ENCODE measurements at places on chromosomes 7 and 10.
A peak's percentile ranks its signal among the peaks of the same experiment; 100 is the strongest.

- no peak for DNase-seq
Observed at GRCh38 chr7:151795168-151795811, 81.6 kb downstream of the PRKAG2 start.

GRCh38 chr10:77686650-77687417 lies 49.2 kb upstream of the KCNMA1 start:
- DNase-seq = no peak

DNA sequence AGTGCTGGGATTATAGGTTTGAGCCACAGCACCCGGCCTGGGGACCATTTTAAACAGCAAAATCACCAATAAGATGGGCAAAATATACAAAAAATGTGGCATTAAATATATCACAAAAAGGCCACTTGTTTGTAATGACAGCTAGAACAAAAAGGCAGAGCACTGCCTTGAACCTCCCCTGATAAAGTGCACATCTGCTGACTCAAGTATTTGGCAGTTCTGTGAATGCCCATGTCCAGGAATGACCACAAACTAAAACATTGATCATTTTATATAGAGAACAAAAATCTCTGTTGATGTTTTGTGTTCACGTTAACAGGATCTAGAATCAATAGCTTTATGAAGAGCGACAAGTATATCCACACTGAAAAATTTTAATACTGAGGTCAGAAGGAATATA lies 21.5 kb downstream of the HERC4 start:
- no peak for DNase-seq

GRCh38 chr10:132229834-132230556 lies 43.2 kb downstream of the DPYSL4 start:
- no peak for DNase-seq

- DNase-seq = no peak
Observed at GRCh38 chr7:150413640-150414081, 34.5 kb downstream of the ZNF775 start.

DNA sequence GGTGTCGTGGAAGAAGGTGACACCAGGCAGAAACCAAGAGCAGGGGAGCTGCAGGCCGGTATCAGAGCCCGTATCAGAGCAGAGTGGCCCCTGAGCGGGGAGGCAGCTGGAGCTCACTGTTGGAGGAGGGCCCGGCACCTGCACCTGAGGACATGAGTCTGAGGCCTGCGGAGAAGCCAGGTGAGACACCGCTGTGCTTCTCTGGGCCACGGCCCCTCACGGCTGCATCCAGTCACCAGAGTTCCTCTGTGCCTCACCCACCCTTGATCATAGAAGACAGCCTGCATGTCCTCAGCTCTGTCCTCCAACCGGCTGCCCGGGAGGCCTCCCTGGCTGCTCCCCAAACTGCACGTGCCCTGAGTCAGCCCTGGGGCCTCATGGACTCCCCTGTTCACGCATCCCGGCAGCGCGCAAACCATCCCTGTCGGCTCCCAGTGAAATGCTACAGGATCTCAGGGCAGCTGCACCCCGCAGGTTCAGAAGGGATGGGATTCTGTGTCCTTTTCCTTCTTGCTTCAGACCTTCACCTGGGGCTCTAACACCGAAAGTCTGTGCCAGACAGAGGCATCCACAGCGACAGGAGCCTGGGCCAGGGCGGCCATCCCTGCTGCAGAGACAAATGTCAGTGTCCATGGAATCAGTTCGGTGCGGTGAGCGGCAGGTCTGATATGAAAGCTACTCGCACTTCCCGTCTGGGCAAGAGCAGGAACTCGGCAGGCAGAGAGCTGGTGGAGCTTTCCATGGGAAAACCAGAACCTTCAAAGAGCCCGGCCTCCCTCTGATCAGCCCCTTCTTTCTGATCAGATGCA lies 111.9 kb upstream of the FAM20C start:
- DNase-seq = no peak

GRCh38 chr10:21516242-21517131 lies 9.0 kb downstream of the SKIDA1 start:
- no peak for DNase-seq

DNA sequence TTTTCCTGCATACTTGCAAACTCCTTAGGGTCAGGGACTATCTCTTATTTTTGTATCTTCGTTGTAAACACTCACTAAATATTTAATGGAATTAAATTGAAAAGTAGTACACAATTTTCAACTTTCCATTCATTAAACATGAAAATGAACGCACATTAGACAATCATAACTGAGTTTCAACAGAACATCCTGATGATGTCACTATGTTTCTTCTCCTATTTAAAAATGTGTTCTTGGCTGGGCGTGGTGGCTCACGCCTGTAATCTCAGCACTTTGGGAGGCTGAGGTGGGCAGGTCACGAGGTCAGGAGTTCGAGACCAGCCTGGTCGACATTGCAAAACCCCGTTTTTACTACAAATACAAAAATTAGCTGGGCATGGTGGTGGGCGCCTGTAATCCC lies 14.1 kb upstream of the PURB start:
- no peak for DNase-seq

DNA sequence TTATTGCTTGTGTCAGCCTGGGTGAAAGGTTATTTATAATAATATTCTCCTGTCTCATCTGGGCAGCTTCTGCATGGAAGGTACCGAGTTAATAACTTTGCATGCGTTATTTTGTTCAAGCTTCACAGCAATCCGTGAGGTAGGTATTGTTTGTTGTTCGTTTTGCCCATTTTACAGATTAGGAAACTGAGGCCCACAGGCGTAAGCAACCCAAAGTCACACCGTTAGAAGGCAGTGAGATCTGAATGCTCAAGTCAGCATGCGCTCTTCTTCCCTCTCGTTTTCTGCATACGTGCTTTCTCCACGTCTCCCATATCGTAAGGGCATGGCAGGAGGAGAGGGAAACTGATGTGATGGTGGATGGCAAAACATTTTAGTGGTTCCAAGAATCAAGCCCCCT lies 34.1 kb downstream of the LHPP start:
- DNase-seq = no peak

GRCh38 chr10:102869258-102870198 lies at the start of gene AS3MT:
AS3MT (plus strand) TSS chr10:102869470; CDS start chr10:102869593, 123 bp downstream.
- DNase-seq = no peak

DNA sequence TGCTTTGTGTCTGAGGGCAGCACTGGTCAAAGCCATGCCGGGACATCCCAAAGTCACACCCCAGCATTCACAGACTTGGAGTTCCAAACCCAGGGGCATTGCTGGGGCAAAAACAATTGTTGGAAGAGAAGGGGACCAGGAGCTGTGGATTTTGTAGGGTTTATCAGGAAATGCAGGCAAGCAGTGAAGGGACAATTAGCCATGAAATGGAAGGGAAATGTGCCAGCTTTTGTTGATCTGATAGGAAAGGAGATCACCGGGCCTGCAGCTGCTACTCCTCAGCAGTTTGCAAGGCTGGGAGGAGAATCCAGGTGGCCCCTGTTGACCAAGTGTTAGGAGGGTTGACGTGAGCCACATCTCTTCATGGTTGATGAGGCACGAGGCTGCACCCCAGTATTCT lies 2.5 kb upstream of the BRI3 start:
- DNase-seq = no peak

GRCh38 chr10:105974803-105975456 lies 1189.6 kb downstream of the SORCS1 start:
- no peak for DNase-seq

- no peak for DNase-seq
Observed at GRCh38 chr10:61438141-61438988, 14.8 kb downstream of the TMEM26 start.

DNA sequence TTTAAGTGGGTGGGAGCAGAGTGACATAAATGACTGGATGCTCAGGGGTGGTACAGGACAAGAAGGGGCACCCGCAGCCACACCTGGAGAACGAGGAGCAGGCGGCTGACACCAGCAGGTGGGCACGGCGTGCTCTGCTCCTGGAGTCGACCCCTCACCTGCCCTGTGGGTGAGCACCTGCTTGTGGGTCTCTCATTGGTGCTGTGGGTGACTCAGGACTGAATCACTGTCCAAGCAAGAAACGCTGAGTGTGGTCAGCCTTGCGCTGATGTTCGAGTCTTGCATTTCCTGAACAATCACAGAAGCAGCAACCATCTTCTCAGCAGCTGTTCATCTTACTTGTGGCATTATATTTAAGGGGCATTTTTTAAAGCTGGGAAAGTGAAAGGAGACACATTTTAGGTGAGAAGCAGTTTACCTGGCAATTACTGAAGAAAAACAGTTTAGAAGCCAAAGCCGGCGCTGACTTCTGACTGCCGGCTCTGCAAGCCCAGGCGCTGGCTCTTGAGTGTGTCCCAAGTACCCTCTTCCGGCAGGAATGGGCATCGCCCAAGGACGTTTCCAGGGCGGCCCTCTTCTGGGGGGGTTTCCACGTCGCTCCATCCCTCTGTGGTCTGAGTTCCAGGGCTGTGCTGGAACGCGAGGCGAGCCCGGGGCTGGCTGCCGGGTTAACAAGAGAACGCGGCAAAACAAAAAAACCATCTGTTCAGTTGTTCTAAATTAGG lies 145.2 kb upstream of the PFKP start:
- no peak for DNase-seq

DNA sequence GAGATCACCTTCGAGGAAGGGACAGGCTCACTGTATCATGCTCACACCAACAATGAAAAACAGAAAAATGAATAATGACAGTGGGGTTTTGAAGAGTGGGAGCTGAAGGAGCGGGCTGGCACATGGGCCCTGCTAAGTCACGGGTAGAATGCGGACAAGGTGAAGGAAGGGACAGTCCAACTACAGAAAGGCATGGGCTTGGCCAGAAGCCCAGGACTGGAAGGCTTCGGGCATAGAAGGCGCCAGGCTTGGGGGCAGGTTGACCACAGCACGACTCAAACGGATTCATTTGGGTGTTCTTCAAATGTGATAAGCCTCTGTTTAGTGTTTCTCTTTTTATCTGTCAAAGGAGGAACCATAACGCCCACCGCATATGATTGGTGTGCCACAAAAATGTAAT lies 509.5 kb downstream of the CCSER2 start:
- DNase-seq = no peak

DNA sequence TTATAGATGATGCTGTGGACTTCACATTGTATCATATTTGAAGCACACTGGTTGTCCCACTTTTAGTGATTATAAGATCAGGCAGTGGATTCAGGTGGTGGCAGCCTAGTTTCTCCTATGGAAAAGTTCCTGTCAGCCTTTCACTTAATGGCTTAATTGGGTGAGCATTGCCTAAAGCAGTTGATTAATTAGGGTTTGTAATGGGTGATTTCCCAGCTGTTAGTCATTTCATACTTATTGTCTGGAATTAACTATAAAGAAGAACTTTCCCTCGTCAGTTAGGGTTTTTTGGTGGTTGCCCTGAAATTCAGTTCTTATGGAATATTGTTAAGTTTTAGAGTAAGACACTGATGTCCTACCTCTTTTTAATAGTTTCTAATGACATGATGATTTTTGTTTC lies 78.8 kb downstream of the SLC25A40 start:
- DNase-seq = no peak

- peak; percentile 62 for DNase-seq
Observed at GRCh38 chr7:150898475-150899011, 46.2 kb downstream of the AOC1 start.

- no peak for DNase-seq
Observed at GRCh38 chr10:13231808-13232207, 2.4 kb downstream of the UCMA start.

DNA sequence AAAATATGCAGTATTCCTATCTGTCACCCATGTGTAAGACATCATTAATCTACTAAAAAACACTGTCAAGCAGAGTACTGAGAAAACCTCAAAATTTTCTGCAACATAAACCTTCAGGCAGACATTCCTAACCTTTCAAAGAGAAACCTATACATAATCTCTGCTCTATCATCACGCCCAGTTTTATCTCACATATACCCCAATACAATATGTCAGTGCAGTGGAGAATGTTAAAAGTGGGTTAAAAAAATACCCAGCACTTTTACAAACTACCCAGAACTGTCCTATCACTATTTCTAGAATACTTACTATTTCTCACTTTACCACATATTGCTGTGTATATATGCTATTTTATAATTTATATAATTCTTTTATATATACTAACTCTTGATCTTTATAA lies 922.0 kb upstream of the SORCS1 start:
- DNase-seq = no peak

- DNase-seq = no peak
Observed at GRCh38 chr10:95661818-95662217, 5.3 kb upstream of the ALDH18A1 start.

GRCh38 chr10:11443468-11444154 lies 167.8 kb downstream of the USP6NL start:
- DNase-seq = no peak

DNA sequence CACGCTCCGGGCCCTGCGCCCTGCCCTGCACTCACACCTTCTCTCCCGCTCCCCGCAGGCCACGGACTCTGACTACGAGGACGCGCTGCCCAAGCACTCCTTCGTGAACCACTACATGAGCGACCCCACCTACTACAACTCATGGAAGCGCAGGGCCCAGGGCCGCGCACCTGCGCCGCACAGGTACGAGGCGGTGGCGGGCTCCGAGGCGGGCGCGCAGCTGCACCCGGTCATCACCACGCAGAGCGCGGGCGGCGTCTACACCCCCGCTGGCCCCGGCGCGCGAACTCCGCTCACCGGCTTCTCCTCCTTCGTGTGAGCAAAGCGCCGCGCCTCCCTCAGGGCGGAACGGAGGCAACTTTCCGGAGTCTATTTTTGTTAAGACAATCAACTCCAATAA lies 417.0 kb upstream of the FOXK1 start:
- no peak for DNase-seq

- DNase-seq = no peak
Observed at GRCh38 chr10:99850021-99850766, 67.8 kb downstream of the ABCC2 start.

DNA sequence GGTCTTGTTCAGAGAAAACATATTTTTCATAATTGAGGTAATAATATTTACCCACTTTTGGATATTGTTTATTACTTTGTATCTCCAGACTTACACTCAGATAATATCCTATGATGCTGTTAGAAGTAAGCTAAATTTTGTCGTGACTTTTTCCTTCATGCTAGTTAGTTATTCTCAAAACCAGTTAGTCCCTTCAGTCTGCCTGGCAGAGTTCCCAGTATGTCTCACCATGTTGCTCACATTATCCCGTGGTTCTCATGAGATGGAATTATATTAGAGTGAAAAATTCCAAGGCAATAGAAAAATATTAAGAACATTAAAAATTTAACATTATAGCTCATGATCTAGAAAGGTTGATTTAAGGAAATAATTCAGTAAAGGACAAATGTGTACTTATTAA lies 81.5 kb upstream of the SMIM30 start:
- DNase-seq = no peak

DNA sequence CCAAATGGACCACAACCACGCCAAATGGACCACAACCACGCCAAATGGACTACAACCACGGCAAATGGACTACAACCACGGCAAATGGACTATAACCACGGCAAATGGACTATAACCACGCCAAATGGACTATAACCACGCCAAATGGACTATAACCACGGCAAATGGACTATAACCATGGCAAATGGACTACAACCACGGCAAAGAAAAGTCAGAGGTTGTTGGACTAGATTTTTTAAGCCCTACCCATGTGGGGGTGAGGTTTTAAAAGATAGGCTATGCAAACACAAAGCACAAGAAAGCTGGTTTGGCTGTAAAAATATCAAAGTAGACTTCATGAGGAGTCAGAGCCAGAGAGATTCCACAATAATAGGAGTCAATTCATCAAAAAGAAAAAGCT lies 55.8 kb downstream of the NCAPG2 start:
- no peak for DNase-seq
